Hematopoietic multipotent progenitor cell (in vitro differentiated cells): ENCODE measurements at places on chromosomes 2 and 18. TPM values are rescaled to one million over a fixed set of nuclear protein-coding genes. Genes with fewer than 3 reads are reported as not detected.
A peak's percentile ranks its signal among the peaks of the same experiment; 100 is the strongest.

- DNase-seq, result no peak
Observed at GRCh38 chr18:11392292-11392691, 217.1 kb upstream of the SLC35G4 start.

DNA sequence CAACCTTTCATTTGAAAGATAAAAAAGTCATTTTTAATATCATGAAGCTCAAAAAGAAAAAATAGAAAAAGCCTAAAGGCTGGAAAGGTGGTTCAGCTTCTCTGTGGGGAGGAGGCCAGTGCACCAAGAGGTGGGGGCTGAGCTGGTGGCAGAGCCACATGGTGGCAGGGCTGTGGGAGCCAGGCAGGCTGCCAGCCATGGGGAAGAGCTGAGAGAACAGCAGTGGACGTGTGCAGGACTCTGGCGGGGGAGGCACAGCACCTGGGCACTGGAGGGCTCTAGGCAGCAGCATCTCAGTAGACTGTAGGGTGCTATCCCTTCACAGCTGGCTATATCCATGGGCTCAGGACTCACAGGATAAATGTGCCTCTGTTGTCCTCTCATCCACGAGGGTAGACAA, 47.8 kb downstream of the STK25 start:
- DNase-seq, result no peak

TEKT4 gene
- total RNA-seq, result not detected

GRCh38 chr2:150142561-150142960, 344.9 kb downstream of the RND3 start:
- DNase-seq, result no peak

DSC1 gene
- not detected for total RNA-seq

PRSS56 gene
- not detected for total RNA-seq

DNA sequence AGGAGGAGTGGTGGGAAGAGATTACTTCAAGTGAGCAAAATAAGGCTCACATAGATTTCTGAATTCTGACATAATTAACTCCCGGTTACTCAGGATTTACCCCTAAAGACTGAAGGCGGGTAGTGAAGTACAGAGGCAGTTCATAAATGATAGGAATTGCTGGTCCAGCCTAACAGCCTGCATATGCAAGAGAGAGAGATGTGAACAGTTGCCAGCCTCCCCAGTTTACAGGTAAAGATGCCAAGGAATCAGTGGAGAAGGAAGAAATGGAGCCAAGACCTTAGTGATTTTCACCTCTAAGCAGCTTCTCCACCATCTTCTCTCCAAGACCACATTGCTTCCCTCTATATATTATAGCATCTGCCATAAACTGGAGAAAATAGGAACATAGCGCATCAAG, 91.8 kb upstream of the THUMPD2 start:
- DNase-seq, result no peak

DCDC2C gene
- total RNA-seq, result not detected

DNA sequence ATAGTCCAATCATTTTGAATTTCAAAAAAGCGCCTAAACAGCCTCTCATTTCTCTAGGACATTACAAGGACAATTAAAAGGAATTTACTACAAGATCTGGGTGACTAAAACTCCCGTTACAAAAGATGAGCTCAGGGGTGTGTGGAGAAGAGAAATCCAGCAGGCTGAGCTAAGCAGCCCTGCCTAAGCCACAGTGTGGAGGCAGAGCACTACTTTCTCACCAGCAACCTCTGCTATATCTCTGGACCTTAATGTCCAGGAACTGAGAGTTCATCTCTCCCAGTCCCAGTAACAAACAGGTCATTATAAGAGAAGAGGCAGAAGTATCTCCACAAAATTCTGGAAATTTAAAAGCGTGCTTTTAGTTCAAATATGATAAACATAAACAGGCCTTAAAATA, 18.9 kb upstream of the ANKRD62 start:
- no peak for DNase-seq

GRCh38 chr2:239744706-239745340, 280.3 kb downstream of the NDUFA10 start:
- no peak for DNase-seq

DNA sequence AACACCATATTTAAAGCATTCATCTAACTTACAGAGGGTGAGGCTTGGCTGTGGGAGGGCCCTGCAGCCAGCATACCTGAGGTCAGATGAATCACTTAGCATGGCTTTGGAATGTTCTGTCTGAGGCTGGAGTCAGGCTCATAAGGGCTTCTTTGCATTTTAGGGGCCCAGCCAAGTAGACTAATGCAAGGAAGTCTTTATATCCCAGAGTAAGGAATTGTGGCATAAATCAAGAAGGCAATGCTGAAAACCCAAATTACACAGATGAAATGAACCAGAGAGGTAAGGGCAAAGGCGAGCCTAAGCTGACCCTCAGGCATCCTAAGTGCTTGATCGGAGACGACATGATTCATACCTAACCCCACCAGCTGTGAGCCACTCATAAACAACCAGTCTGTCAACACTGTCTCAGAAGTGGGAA, 383.6 kb downstream of the DCC start:
- no peak for DNase-seq

- no peak for DNase-seq
Observed at GRCh38 chr2:190927301-190927700, 46.7 kb downstream of the GLS start.

- DNase-seq, result no peak
Observed at GRCh38 chr2:30425326-30425725, 21.7 kb upstream of the LCLAT1 start.

CABYR gene
- total RNA-seq, result not detected

GRCh38 chr2:150759531-150759930, 272.1 kb upstream of the RND3 start:
- DNase-seq, result no peak

- peak; percentile 85 for DNase-seq
Observed at GRCh38 chr2:135890835-135891234, 14.6 kb upstream of the MCM6 start.

DNA sequence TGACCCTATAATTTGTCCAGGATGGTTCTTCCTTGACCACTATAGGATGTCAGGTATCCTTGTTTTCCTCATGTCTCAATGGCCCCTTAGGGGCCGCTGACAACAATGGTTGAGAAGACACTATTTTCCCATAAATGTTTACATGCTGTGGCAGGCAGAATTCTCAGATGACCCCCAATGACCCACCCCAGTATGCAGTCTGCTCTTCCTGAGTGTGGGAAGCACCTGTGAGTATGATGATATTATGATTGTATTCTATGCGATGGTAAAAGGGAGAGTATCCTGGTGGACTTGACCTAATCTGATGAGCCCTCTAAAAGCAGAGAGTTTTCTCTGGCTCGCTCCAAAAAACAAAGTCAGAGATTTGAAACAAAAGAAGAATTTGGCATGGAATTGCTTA, 123.1 kb upstream of the DLX2 start:
- DNase-seq, result no peak

DNA sequence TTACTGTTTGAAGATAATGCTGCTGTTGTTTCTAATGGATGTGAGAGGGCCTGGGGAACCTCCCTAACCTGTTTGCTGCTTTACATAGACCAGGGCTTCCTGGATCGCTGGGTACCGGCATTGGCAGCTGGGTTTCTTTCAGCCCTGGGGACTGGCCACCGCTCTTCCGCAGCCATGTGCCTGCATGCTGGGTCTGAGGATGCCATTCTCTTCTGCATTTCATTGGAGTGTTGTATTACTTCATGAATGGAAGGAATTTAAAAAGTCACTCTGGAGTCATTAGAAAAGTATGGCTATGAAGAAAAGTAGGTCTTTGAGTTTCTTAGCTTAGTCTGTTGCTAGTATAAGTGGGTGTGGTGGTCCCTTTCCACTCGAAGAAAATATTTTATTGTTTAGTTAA, 107.3 kb upstream of the MGAT5 start:
- no peak for DNase-seq

SFTPB gene
- total RNA-seq, result not detected

NEU2 gene
- total RNA-seq, result not detected

GRCh38 chr2:85851253-85852151, 37.3 kb downstream of the ST3GAL5 start:
- no peak for DNase-seq

GRCh38 chr2:5125017-5125730, 567.0 kb upstream of the SOX11 start:
- no peak for DNase-seq

DNA sequence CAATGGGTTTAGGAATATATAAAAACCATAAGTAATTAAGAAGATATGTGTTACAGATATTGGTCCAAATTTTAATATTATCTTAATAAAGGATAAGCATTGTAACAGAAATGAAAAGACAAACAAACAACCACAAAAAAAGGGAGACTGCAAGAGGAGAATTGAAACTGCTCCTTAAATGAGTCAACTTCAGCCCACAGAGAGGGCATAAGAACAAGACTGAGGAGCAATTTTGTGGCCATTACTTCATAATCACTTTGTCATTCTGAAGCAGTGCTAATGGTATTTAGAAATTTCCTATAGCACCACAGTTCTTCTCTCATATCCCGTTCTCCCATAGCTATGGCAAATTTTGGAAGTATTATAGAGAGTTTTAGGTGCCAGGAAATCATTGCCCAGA, 193.2 kb upstream of the HNMT start:
- no peak for DNase-seq

ANKRD36 gene
- total RNA-seq, result 59.0 TPM

DNA sequence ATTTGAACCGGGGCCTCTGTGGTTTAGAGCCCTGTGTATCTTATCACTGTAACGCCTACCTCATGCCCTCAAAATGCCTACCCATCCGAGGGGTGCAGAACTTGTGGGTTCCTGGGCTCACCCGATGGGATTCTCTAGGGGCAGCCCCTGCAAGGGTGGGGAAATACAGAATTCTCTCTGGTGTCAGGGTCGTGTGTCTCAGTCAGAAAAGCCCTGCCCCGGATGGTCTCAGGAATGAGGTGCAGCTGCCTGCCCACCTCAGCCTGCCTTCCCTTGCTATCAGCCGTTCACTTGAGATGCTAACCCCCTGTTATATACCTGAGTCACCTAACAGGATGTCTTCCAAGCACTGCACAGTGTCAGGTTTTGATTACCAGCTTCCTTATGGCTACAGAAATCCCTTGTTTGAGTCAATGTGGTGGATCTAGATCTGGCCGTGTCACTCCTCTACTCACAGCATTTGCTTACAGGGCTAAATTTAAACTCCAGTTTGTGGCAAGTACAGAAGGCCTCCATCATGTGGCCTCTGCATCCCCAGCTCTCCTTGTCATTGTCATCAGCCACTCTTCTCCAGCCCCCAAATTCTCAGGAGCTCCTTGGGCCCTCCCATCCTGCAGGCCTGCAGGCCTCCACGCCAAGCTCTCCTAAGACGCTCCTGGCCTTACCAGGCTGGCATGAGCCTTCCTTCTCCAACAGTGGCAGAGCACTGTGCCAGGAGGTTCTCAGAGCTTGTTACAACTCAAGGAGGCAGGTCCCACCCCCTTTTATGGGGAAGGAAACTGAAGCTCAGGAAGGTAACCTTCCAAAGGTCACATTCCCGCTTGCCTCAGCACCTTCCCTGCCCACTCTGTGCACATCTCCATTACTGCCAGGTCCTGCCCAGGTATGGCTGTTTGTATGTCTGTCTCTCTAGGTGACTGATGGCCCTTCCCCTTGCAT, 14.3 kb upstream of the MAP3K2 start:
- DNase-seq, result no peak

- DNase-seq, result no peak
Observed at GRCh38 chr2:15914596-15915385, 25.6 kb upstream of the MYCN start.

SERPINB10 gene
- 0.27 TPM for total RNA-seq

DNA sequence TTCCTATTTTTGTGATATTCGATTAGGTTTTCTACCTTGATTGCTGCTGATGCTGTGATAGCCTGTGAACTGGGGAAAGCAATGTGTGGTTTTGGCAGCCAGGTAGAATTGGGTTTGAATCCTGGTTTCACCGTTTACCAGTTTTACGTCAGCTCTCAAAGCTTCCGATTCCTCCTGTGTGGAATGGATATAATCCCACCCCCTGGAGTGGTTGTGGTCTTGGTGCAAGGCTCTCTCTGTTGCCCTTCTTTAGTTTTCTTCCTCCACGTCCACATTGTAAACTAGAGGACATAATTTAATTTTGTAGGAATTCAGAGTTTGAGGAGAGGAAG, 45.0 kb downstream of the PHLPP1 start:
- DNase-seq, result no peak

- no peak for DNase-seq
Observed at GRCh38 chr2:219497495-219498279, 1.0 kb upstream of the GMPPA start.

GRCh38 chr2:74205596-74205995, 7.2 kb downstream of the MTHFD2 start:
- no peak for DNase-seq

DNA sequence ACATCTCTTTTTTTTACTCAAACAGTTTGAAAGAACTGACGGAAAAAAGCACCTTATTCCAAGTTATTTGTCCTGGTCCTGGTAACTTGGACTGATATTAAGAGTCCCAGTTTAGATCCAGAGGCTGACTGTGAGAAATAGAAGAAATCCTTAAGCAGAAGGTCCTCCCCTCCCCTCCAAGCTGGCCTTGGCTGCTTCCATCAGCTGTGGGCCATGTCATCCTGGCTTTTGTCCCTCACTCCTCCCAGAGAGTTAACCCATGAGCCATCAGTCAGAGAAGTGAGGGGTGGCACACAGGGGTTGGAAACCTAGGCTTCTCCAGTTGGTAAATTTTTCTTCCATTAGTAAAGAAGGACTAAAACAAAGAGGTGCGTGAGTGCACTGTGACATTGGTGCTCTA, 9.7 kb upstream of the NAPG start:
- DNase-seq, result no peak

PID1 gene
- not detected for total RNA-seq

DNA sequence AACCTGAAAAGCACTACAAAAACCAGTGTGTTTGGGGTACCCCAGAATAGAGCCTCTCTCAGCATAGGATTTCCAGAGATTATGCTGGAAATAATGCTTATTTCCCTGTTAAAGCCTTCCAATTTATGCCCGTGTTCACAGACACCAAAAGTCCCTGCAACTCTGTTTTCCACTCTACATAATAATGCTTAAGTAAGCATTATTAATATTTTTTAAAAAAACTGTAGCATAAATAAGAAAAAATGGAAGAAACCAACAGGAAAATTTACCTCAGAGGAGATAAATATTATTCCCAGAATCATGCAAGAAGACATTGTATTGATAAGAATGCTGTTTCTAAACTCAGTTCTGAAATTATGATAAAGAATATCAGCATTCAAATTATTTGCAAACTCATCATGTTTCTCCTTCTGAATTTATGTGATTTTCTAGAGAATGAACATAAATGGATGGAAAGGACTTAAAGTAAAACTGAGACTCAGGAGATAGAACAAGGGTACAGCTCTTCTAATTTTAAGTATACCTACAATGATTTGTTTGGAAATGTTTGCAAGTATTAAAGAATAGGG, 241.7 kb downstream of the LRP1B start:
- DNase-seq, result no peak

GRCh38 chr2:225462945-225463344, 63.4 kb downstream of the NYAP2 start:
- no peak for DNase-seq

GRCh38 chr18:31821545-31822171, 61.0 kb upstream of the SLC25A52 start:
- peak; percentile 34 for DNase-seq

- no peak for DNase-seq
Observed at GRCh38 chr2:86012007-86012712, 93.5 kb downstream of the POLR1A start.

GRCh38 chr18:59800897-59801296, 98.9 kb upstream of the PMAIP1 start:
- DNase-seq, result no peak
